ENCODE measurements at places on chromosomes 1 and 21. TPM values are rescaled to one million over a fixed set of nuclear protein-coding genes. Genes with fewer than 3 reads are reported as not detected.

Gene VANGL2
- not detected for total RNA-seq

Gene RORC
- 0.32 TPM for total RNA-seq

Gene CLDN17
- not detected for total RNA-seq

Gene JAM2
- total RNA-seq, result 0.16 TPM

Gene LYPD8
- total RNA-seq, result not detected

Gene SPRR2F
- total RNA-seq, result not detected
